ENCODE measurements at places on chromosomes 12 and 14.

- no peak for DNase-seq
Measured at GRCh38 chr12:3757261-3757660, 4.4 kb upstream of the CRACR2A start.

DNA sequence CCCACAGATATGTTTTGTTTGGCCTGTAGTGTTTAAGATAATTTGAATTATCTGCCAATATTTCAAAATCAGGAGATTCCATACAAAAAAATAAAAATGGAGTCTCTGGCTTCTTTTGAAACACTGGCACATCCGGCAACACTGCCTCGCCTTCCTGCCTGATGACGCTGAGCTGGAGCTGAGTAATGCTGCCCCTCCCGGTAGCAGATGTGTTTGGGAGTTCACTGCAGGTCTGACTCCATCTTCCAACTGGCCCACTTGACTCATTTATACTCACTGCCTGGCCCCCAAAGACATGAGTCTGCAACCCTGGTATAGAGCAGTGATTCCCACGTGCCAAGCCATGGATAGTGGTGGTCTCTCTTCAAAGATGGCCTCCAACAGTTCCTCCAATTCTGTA is 7.4 kb downstream of the CIT start:
- DNase-seq = no peak

- no peak for DNase-seq
Measured at GRCh38 chr12:22562036-22563028, 18.0 kb upstream of the C2CD5 start.

DNA sequence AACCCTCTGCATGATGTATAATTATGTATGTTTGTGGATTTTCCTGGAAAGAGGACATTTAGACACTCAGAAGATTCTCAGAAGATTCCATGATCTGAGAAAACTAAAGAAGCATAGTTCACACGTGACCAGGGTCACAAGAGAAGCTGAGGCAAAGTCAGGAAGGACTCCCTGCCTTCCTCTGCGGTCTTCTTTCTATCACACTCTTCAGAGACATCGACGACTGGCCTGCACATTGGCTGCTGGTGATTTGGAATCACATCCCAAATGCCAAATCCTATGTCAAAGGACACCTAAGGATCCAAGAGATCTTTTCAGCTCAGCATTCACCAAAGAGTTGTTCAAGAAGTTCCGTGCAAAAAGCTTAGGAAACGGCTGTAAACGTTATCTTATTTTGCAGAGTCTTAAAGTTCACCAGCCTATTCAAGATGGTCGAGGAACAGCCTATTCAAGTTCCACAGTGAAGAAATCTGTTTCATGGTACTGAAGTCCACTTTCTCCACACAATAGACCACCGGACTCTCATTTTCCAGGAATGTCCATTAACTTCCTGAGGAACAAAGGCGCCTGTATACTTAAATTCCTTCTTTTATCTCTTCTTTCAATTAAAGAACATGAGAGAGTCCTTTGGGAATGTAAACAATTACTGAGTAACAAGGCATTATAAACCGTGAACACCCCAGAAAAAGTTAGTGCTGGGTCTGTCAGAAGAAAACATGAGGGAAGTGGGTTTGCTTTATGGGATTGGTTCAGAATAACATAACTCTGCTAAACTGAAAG is 42.1 kb downstream of the IGF1 start:
- DNase-seq = no peak

GRCh38 chr12:107388263-107388662 is 294.9 kb upstream of the CRY1 start:
- no peak for DNase-seq

- DNase-seq = no peak
Measured at GRCh38 chr12:68699486-68699885, 12.7 kb downstream of the NUP107 start.

GRCh38 chr12:112322441-112322840 is 59.8 kb downstream of the HECTD4 start:
- DNase-seq = no peak

DNA sequence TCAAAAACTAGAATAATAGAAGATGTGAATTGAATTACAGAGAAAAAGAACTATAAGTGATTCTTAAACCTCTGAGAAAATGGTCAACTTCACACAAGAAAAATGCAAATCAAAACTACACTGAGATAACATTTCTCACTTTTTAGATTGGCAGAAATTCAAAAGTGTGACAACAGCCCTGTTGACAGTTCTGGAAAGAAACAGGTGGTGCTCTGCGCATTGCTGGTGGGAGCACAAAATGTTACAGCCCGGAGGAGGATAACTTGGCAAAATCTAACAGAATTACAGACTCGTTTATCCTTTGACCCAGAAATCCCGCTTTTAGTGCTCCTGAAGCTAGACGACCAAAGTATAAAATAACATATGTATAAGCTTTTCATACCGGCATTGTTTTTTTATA is 222.5 kb upstream of the CNTN1 start:
- DNase-seq = no peak

DNA sequence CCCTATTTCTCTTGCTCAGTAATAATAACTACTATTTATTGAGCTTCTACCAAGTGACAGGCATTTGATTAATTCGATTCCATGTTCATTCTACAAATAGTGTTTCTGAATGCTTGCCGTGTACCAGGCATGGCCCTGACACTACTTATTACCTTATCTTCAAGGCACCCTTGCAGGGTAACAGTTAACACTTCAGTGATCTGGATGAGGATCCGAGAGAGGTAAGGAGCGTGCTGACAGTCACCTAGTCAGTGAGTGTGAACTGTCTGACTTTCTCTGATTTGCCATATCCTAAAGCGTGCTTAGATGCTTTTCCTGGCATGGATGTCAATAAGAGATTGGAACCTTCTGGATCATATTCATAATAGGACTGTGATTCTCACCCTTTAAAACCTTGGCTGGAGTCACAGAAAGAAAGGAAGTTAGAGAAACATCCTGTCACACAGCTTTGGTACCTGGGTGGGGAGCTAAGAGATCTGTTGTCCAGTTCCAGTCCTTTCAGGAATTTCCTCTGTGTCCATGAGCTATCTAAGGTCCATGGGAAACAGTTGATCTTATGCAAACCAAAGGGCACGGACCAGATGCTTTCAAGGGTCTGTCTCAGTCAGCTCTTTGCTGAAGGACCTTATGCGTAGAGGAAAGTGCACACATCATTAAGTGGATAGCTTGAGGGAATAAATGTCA is 54.8 kb downstream of the PPFIBP1 start:
- DNase-seq = no peak

DNA sequence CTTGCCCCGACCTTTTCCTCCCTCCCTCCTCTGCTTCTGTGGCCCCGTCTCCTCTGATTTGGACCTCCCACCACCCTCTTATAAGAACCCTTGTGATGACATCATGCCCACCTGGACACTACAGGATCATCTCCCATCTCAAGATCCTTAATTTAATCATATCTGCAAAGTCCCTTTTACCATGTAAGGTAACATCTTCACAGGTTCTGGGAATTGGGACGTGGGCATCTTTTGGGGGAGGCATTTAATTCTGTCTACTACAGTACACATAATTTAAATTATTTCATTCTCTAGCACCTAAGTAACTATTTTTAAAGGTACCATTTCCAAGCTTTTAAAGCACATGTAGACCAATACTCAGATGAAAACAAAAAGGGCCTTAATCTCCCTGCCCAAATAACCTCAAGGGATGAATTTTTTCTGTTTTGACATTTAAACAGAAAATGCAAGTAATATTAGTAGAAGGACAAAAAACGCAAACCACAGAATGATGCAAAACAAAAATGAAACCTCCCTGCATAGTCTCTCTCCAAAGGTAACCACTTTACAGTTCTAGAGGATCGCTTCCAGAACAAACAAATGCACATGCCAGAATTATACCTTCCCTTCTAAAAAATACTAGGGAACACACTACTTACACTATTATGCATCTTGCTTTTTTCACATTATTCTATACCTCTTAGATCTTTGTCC is 222.1 kb downstream of the AACS start:
- DNase-seq = no peak

DNA sequence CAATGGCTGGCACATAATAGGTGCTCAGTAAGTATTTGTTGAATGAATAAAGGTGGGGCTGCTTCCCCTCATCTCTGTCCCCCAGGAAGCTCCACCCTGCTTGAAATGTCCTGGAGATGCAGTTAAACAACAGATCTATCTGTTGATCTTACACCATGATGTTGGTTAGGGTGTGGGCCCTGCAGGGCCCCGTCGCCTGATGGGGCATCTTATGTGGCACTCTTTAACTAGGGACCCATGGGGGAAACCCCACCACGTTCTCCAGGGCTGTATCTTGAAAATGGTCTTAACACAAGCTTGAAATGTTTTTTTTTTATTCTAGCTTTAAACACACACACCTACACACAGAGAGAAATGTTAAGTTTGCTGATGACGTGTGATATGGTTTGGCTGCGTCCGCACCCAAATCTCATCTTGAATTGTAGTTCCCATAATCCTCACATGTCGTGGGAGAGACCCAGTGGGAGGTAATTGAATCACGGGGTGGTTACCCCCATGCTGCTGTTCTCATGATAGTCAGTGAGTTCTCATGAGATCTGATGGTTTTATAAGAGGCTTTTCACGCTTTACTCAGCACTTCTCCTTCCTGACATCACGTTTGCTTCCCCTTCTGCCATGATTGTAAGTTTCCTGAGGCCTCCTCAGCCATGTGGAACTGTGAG is 741.7 kb downstream of the VRK1 start:
- no peak for DNase-seq

- DNase-seq = no peak
Measured at GRCh38 chr14:67268426-67269150, 27.4 kb downstream of the PALS1 start.

DNA sequence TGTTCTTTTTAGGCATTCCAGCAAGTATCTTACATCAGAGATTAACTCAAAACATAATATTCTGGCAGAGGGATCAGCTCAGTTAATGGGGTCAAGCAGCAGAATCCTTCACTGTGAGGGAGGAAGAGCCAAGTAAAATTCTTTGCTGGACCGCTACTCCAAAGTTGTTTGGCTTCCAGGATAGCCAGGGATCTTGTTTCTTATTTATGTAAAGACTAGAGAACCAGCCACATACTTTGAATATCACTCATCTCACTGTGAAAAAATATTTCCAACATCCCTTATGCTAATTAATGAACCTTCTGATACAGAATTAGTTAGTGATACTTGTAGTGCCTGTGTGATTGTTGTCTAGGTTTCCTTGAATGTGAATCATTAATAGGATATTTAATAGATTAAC is 94.2 kb downstream of the PLEKHA5 start:
- no peak for DNase-seq

Measured in T-helper 9 cell (primary cell).